Stimulated activated CD8-positive, alpha-beta memory T cell treated with anti-CD3 and anti-CD28 coated beads, Interleukin-12 subunit alpha, Interleukin-12 subunit beta, amount 100 ng/mL, for 1 hour (primary cell): ENCODE measurements at places on chromosomes 12 and 14.

DNA sequence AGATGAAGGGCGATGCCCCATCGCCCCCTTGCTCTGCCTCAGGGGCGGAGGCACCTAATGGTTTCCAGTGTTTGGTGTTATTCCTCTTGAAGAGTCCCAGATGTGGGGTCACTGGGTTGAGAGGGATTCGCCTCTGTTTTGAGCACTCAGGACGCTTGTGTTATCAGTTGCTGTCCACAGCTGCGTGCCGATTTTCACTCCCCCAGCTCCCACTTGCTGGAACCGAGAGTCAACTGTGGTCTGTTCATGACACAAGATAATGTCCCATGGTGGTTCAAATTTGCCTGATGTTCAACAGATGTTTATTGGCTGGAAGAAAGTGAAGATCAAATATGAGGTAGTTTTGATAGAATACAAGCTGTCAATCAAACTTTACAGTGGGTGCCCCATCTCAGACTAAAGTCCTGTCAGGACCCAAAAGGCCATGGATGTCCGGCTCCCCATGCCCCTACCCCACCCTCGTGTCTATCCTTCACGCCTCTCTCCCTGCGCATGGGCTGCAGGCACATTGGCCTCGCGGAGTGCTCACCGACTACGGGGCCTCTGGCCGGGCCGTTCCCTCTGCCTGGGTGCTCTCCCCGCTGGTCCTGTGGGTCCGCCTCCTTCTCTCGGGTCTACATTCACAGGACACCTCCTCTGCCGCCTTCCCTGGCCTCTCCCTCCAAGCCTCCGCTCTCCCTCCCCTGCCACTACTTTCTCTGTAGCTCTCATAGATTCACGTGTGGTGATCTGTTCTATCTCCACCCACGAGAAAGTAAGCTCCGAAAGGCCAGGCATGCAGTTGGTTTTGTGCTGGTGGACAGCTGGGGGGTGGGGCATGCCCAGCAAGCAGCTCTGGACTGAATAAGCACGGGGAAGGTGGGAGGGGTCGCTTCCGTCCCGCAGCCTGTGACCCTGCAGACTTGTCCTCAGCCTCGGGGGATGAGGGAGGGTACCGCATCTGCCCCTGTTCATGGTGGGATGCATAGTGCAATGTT lies 6.8 kb upstream of the TRAF3 start:
- no peak for DNase-seq

DNA sequence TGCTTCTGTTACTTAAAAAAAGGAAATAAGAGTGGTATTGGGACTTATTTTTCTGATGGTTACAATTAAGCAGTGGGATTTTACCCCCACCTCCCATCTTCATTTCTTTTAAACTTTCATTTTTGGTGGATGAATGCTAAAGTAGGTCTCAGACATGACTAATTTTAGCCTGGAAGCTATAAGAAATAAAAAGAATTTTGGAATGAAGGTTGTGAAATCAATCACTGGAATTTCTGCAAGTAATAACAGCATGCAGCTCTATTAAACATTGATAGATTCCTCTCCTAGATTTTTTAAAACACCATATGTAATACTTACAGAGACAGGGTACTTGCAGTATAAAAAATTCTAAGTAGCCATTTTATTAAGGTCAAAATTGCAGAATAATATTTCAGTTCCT lies 164.2 kb upstream of the CLEC14A start:
- DNase-seq: no peak

DNA sequence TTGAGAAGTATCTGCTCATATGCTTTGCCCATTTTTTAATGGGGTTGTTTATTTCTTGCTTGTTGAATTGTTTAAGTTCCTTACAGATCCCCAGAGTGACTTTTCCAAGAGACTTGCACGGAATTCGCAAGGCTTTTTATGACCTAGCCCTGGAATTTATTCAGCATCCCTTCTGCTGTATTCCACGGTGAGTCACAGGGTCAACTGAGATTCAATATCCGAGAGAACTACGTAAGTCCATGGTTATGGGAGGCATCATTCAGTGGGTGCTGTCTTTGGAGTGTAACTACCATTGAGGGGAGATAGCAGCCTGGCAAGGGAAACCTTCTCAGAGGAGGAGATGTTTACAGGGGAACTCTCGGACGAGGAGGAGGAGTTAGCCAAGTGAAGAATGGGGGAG lies 20.9 kb upstream of the GPRC5A start:
- no peak for DNase-seq

DNA sequence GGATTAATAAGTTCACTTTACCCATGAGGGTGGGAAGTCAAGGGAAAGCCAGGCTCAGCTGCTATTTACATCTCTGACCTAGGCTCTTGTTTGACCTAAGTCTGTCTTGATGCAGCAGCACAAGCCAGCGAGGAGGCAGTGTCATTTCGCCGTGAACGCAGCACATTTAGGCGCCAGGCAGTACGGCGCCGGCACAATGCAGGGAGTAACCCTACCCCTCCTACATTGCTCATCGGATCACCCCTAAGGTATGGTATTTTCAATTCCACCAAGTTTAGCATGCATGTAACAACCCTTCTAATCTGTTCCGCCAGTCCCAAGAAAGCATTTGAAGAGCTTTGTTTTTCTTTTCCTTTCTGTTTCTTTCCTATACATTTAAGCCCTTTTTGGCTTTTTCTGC lies 81.2 kb downstream of the PCNX1 start:
- DNase-seq: no peak

- DNase-seq: no peak
Observed at GRCh38 chr12:14931359-14931758, 7.0 kb downstream of the ERP27 start.

- DNase-seq: no peak
Observed at GRCh38 chr14:102949062-102949800, 26.8 kb downstream of the AMN start.

- DNase-seq: no peak
Observed at GRCh38 chr14:37889087-37889486, 293.7 kb downstream of the TTC6 start.

GRCh38 chr12:11763760-11764520 lies 114.5 kb downstream of the ETV6 start:
- no peak for DNase-seq

- no peak for DNase-seq
Observed at GRCh38 chr12:131735153-131735456, 24.2 kb downstream of the SFSWAP start.

DNA sequence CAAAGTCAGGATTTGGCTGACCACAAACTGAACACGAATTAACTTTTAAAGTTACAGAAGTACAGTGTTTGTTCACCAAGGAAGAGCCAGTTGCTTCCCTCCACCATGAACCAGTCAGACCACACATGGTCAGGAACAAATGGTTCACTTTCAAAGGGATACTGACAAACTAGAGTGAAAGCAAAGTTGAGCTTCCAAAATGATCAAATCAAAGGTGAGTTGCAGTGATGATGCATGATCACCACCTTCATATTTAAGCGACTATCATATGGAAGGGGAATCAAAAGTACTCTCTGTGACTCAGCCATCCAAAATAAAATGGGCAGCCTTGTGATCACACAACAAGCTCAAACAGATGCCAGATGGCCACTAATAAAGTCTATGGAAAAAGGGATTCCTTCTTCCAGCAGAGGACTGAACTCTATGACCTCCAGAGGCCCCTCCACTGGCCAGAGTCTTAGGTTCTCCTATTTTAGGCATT lies 13.1 kb downstream of the NT5DC3 start:
- no peak for DNase-seq

DNA sequence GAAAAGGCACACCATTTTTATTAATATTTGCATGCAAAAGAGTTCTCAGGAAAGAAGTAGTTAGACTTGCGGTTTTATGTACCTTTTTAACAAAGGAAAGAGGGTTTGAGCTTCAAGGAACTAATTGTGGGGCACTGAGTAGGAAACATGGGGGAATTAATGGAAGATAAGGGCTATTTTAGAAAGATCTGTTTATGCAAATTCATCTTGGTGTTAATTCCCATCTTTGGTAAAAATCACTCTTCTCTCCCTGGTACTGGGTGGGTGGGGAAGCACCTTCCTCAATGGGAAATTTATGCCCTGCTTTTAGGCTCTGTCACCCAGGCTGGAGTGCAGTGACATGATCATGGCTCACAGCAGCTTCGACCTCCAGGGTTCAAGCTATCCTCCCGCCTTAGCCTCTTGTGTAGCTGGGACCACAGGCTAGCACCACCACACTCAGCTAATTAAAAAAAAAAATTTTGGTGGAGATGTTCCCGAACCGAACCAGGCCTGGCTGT lies 30.1 kb upstream of the RESF1 start:
- DNase-seq: no peak

GRCh38 chr14:94016446-94016976 lies 9.6 kb upstream of the OTUB2 start:
- DNase-seq: no peak

DNA sequence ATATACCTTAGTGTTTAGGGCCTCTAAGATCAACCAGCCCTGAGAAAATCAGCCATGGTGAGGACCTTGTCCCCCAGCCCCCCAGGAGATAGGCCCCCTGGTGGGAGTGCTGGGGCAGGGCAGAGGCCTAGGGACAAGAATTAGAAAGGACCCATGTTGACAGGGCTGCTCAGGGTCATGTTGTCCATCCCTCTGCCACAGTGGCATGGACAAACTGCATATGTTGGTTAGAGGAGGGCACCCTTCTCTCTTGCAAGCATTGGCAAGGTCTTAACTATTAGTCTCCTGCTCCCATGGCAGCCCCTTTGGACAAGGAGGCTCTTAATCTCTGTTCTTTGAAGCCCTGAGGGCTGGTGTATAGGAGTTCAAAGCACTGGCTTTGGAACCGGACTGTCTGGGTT lies 755 bp upstream of the PTPN6 start:
- no peak for DNase-seq

GRCh38 chr14:27366596-27366995 lies 768.8 kb upstream of the NOVA1 start:
- DNase-seq: no peak

GRCh38 chr14:35925319-35925718 lies 99.2 kb downstream of the BRMS1L start:
- DNase-seq: no peak

DNA sequence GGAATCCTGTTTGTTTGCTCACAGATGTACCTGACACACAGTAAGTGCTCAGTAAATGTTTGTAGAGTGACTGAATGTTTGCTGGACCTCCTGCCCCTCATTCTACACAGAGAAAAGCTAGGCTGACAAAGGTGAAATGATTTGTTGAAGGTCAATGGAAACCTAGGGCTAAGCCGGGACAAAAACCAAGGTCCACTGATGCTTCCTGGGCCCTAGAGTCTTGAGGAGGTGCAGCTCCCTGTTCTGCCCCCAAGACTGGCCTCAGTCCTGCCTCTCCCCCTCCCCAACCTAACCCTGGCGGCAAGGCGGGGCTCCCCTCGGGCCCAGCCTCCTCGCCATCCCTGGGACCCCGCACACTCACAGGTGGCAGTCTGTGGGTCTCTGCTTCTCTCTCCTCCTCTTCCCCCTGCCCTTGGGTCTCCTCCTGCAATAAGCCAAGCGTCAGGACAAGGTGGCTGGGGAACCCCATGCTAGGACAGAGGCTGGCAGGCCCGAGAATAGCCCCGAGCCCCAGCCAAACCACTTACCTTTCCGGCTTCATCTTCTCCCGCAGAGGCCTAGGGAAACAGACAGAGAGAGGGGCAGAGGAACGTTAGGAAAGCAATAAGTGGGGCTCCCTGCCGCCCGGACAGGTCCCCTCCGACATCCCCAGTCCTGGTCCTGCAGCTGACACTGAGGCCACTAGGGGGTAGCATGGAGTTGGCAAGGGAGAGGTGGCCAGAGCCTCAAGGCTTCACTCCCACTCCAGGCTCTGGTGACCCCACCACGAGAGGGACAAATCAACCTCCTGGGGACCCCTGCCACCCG lies 9.3 kb downstream of the PGF start:
- peak; percentile 62 for DNase-seq

- no peak for DNase-seq
Observed at GRCh38 chr12:132886529-132887477, 602 bp downstream of the CHFR start.

DNA sequence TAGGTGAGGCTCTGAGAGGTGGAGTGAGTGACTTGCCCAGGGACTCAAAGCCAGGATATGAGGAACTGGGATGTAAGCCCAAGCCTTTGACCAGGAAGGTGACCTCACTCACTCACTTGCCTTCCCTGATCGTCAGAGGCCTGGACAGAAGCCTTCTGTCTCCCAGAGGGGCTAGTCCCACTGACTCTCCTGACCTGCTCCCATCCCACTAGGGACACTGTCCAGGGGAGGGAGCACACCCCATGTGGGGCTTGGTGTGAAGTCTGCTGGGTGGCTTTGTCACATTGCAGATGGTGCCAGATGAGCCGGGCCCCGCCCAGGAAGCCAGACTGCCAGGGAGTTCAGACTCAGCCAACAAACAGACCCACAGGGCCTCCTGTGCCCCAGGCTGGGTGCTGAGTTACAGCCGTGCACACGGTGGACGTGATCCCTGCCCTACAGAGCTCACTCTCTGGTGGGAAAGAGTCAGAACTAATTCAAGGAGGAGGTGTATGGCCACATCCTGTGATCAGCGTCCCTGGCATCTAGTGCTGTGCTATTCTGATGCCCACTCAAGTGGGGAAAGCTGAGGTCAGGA lies 28.3 kb downstream of the MMAB start:
- DNase-seq: no peak

- no peak for DNase-seq
Observed at GRCh38 chr12:90741611-90742010, 213.4 kb downstream of the CCER1 start.

- DNase-seq: no peak
Observed at GRCh38 chr12:85423947-85424346, 143.9 kb downstream of the ALX1 start.

DNA sequence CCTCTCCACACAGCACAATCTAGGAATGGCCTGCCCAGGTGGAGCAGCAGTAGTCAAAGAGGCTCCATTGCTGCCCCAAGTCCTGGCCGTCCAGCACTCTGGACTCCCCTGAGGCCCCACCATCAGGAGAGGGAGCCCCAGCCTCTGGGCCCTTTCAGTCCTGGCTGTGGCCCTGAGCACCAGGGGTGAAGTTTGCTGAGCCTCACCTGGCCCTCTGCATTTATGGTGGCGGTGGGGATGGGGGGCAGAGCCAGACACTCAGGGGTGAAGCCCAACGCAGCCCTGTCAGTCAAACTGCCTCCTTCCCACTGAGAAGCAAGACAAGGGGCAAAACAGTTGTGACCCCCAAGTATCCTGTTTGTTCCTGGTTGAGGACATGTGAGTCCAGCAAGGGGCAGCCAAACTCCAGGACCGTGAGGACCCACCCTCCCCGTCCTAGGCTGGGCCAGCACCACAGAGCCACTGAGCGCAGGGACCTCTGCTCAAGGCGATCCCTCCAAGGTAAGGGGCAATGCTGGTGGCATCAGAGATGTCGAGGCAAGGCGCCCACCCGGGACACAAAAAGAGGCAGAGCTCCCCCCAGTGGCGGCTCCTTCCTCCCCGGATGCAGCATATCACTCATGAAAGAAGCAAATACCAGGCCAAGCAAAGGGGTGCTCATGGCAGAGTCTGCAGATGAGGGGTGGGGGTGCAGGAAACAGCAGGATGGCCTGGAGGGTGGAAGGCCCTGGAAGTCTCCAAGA lies 4.8 kb upstream of the AMN start:
- peak; percentile 36 for DNase-seq

- no peak for DNase-seq
Observed at GRCh38 chr12:52614381-52615207, 3.8 kb downstream of the KRT73 start.

GRCh38 chr12:39443929-39444209 lies 949 bp upstream of the KIF21A start:
- DNase-seq: no peak
